Motor neuron (in vitro differentiated cells): ENCODE measurements at places on chromosomes 6 and 20. TPM values are rescaled to one million over a fixed set of nuclear protein-coding genes. Genes with fewer than 3 reads are reported as not detected.

- no peak for ATAC-seq
Observed at GRCh38 chr6:84498905-84499304, 265.5 kb downstream of the TBX18 start.

- no peak for ATAC-seq
Observed at GRCh38 chr20:5827098-5827853, 77.1 kb downstream of the SHLD1 start.

Gene CRYBG1
- 1.2 and 1.4 TPM in 2 replicates for total RNA-seq

Gene CCDC170
- 0.10 TPM in 1 of 2 replicates, not detected in the other for total RNA-seq

DNA sequence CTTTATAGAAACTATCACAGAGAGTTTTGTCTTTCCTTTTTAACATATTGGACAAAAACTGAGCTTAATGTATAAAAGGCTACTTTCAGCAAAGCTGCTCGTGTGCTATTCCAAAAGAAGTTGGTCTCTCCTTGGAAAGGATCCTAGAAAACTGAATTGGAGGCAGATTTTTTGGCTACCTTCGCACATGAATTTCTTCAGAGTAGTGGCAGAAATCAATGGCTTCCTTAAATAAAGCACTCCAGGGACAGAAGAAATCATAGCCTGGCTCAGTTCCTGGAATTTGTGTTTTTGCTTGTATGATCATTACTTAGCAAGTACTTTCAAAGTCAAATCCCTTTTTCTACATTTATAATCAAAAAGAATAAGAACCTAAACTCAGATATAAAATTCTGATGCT, 780.3 kb downstream of the PHF3 start:
- no peak for ATAC-seq

DNA sequence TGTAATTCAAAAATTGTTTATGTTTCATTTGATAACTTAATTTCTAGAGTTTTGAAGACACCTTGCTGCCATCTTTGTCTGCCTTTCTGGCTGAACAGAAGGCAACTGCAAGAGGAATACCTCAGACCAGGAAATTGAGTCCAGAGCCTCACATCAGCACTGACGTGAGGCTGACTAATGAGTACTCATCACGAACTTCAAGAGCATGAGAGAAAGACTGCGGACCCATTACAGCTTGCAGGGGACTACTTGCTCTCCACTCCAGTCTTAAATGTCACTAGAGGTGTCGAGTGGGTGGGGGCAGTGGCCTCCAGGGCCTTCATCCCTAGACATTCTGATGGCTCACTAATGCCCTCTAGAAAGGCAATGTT, 109.5 kb upstream of the SSTR4 start:
- ATAC-seq: no peak

- ATAC-seq: no peak
Observed at GRCh38 chr6:119243037-119243436, 106.5 kb downstream of the MAN1A1 start.

Gene POFUT1
- total RNA-seq: 46.2 and 50.2 TPM in 2 replicates

DNA sequence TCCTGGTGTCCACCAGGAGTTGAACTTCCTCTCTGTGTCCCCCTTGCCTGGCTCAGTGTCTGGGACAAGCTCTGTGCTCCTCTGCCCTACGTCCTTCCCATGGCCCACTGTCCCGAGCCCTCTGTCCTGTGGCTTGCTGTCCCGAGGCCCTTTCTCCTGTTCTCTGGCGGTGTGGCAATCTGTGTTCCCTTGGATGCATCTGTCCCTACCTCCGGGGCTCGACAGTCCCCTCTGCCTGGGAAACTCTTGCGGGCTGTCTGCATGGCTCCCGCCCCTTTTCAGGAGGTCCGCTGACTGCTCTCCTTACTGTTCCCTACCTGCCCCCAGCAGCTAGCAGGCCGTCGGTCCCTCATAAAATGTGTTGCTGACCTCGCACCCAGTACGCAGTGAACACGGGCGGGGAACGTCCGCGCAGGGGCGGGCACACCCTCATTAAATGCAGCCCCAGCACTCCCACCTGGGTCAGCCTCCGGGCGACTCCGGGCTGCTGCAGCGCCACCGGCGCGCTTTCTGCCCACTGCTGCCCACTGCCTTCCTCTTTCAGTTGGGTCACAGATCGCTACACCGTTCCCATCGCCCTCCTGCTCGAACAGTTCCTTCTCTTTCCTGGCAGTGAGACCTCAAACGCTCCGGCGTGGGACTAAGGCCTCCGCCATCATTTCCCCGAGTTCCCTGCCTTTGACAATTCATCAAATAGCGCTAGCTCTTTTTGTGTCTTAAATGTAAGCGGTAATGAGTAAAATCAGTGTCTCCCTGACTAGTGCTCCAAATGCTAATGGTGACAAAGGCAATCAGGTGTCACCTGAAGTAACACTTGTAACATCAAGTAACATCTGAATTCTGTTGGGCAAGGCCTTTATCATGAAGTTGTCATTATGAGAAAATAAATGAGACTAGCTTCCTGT, 60.5 kb downstream of the RSPH3 start:
- ATAC-seq: peak; percentile 29

Gene ARMC2
- total RNA-seq: 7.6 and 10.7 TPM in 2 replicates

Gene FOXA2
- total RNA-seq: 0.14 and 0.34 TPM in 2 replicates

Gene OPN5
- total RNA-seq: 0.05 and 0.38 TPM in 2 replicates

- no peak for ATAC-seq
Observed at GRCh38 chr6:109420751-109421150, 19.7 kb downstream of the PPIL6 start.

DNA sequence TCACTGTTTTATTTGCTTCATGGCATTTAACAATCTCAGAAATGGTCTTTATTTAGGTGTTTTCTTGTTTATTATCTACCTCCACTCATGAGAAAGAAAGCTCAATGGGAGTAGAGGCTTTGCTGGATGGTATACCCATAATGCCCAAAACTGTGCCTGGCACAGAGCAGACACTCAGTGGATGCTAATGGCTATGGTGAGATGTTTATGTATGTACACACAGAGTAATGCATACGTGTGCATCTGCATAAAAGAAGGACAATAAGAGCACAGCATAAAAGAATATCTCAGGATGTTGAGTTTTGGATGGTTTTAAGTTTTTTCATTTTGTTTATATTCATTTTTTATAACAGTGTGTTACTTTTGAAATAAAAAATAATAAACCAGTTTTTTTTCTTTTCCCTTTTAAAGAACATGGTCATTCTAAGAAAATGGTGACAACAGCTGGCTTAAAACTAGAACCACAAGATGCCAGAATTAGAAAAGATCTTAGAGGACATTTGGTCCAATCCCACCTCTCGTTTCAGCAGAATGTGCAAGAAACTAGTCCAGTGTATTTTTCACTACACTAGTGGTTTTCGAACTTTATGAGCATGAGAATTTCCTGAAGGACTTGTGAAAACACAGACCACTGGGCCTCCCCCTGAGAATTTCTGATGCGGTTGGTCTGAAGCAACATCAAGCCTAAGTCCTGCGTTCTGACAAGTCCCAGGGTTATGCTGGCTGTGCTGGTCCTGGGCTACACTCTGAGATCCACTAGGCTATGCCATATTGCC, 131.9 kb downstream of the FYN start:
- no peak for ATAC-seq

Gene HLA-E
- 213 and 221 TPM in 2 replicates for total RNA-seq

Gene CSTF1
- total RNA-seq: 28.3 and 29.7 TPM in 2 replicates

DNA sequence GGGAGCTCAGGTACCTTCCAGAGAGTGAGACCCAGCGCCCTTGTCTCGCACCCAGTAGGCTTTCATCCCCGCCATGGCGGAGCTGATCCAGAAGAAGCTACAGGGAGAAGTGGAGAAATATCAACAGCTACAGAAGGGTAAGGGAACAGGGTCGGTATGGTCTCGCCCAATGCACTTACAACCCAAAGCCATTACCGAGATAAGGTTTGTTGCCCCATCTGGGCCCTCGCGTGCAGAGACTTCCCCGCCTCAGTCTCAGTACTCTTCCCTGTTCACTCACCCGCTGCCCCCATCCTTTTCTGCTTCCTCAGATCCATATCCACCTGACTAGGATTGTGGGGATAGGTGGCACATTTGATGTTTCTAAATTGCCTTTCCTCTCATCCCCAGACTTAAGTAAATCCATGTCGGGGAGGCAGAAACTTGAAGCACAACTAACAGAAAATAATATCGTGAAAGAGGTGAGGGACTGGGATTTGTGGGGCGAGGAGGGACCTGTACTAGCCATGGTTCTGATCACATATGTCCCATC, 449 bp downstream of the PFDN6 start:
- ATAC-seq: no peak

- no peak for ATAC-seq
Observed at GRCh38 chr6:170423814-170424603, 117.5 kb downstream of the FAM120B start.

- no peak for ATAC-seq
Observed at GRCh38 chr20:48912065-48912464, 9.4 kb upstream of the ARFGEF2 start.

Gene HS3ST5
- total RNA-seq: 4.2 and 7.1 TPM in 2 replicates

DNA sequence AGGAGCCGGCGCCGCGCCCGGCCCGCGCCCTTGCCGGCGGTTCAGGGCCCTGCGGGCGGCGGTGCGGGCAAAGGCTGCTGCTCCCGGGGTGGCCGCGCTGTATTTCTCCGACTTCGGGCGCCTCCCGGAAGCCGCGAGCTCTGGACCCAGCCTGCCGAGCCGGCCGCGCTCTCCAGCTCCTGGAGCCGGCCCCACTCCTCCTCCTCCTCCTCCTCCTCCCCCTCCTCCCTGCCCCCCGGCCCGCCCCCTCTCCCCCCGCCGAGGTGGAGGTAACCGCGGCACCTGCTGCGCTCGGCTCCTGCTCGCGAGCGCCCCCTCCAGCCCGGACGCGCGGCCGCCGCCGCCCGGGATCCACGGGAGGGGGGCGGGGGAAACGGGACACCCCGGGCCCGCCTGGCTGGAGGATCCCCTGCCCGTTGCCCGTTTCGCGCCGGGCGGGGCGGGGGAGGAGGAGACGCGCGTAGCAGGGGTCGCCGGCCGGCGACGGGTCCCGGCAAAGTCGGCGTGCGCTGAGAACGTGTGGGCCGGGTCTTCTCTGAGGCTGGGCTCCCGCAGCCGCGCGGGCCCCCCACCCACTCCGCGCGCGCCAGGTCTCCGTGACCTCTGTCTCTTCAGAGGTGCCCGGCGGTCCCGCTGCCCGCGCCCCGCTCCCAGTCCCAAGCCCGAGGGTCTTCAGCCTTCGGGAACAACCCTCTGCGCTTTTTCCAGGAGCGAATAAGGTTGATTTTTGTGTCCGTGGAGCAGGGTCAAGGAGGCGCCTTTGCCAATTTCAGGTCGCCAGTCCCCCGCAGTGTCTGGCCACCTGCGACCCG, at the start of gene SLC22A23:
Gene SLC22A23, minus strand, starts transcription at position 153 of the 812 bp plus-strand sequence. CDS start 491 bp downstream, outside the sequence.
- ATAC-seq: peak; percentile 76

Gene KCNB1
- 0.58 and 0.96 TPM in 2 replicates for total RNA-seq

DNA sequence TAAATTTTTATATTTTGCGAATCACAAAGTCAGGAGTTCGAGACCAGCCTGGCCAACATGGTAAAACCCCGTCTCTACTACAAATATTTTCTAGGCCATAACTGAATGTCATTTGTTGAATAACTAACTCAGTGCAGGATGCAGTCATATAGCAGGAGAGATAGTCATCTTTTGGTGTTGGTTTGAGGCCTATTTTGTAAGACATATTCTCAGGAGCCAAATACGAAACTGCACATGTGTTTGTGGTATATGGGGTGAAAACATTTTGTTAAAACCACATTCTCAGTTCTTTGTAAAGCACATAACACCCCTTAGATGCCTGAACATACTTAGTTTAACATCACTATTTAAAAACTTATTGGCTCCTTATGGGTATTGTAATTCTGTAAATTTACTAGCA, 4.7 kb upstream of the ENPP5 start:
- no peak for ATAC-seq

DNA sequence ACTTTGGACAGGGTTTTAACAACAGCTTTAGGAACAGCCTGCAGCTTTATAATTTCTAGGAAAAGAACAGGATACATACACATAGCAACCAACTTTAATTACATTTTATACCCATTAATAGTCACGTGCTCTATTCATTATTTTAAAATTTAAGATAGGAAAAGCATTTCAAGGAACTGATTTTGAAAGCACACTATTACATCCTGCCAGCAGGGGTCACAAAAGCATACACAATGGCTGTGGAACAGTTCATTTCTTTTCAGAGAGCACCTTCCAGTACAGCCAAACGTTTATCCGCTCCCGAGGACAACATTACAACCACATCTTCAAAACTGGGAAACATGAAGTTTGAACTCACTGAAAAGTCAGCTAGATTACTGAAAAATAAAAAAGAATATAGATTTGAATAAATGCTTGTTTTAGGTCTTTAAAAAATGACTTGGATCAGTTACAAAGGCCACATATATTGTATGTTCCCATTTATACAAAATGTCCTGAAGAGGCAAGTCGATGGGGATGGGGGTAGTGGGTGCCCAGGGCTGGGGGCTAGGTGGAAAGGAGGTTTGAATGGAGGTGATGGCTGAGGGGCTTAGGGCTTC, 104.6 kb upstream of the EXOC2 start:
- ATAC-seq: peak; percentile 70

Gene DSN1
- total RNA-seq: 4.2 and 4.8 TPM in 2 replicates

Gene C20orf202
- not detected in 2 replicates for total RNA-seq

GRCh38 chr20:3238616-3239025, 369 bp downstream of the SLC4A11 start:
- peak; percentile 43 for ATAC-seq

DNA sequence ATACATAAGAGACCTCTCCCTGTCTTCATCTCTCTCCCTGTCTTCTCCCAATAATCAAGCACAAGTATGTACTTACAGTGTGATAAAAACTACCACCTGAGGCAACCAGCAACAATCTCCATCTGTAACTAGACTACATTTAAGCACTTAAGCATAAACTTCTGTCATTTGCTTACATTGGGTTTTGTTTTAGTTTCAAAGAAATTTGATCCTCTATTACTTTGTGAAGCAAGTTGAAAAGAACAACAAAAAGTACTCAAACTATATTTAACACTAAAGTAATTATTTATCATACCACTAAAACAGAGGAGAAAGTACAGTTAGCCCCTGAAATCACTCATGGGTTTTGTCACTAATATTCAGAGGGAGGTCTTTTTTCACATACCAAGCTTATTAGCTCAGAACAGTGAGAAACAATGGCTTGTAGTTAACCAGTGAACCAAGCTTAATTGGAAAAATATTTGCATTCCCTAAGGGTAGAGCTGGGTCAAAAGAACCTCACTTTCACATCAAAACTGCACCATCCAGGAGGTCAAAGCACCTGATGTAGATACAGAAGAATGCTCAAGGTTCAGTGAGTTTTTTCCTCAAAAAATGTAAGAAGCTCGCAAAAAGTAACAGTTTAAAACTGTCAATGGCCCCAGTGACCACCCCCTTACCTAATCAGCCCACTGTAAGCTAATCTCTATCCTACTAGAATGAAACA, 34.1 kb downstream of the DCDC2 start:
- ATAC-seq: no peak

DNA sequence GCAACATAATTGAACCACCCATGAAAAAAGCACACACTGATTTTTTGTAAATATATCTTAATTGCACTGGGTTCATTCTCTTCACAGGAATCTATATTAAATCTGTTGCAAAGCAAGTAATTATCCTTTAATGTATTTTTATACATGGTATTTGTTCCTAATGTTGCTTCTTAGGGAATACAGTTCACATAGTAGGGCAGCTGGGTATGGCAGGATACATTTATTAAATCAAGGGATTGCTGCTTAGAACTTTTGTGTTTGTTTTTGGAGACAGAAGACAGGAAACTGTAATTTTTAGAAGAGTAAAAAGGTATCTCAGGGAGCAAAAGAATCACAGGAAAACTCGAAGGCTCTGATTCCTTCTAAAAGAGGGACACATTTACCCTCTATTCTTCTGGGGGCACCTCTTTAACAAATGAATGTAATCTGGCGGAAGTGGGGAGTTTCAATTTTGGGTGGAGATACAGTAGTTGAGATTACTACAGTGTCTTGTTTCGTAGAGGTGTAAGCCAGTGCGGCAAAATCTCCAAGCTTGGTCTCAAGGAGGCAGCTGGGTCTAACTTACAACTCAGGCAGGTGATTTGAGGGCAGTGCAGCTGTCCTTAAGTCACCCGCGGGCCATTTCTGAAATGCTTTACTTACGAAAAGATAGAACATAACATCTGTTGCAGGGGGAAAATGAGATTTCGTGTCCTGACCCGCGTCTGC, 812 bp upstream of the SMIM13 start:
- no peak for ATAC-seq

Gene CTCFL
- 1.6 TPM in 2 replicates for total RNA-seq
